ENCODE measurements at places on chromosomes 5 and 9.

- DNase-seq = no peak
Observed at GRCh38 chr9:87599901-87600610, 102.4 kb downstream of the DAPK1 start.

DNA sequence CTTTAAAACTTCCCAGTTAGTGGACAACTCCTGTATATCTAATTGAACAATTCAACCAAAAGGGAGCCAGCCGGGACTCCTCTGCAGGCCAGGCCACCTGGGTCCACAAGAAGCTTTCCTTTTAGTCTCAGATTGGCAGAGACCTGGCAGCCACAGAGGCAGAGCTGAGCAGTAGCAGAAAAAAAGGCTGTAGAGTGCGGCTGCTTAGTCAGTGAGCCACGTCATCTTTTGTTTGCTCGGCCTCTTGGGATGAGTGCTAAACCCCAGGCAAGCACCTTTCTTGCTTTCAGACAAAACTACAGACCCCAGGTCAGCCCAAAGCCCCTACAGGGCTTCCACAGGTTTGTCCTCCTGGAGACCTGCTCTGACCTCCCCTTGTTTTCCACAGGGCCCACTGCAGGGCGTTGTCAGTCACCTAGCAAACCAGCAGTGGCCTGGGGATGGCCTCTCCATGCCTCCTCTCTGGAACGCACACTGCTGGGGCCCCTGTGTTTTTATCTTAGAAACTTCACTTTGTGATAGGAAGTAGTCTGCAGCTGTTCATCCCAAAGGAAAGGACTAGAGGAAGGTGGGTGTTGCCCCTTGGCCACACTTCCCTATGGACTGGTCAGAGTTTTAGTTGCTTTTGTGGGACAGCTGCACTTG lies 49.9 kb downstream of the SHB start:
- no peak for DNase-seq

GRCh38 chr5:158514319-158514985 lies 585.3 kb downstream of the EBF1 start:
- DNase-seq = no peak

- DNase-seq = no peak
Observed at GRCh38 chr9:78089111-78089510, 57.5 kb upstream of the GNAQ start.

DNA sequence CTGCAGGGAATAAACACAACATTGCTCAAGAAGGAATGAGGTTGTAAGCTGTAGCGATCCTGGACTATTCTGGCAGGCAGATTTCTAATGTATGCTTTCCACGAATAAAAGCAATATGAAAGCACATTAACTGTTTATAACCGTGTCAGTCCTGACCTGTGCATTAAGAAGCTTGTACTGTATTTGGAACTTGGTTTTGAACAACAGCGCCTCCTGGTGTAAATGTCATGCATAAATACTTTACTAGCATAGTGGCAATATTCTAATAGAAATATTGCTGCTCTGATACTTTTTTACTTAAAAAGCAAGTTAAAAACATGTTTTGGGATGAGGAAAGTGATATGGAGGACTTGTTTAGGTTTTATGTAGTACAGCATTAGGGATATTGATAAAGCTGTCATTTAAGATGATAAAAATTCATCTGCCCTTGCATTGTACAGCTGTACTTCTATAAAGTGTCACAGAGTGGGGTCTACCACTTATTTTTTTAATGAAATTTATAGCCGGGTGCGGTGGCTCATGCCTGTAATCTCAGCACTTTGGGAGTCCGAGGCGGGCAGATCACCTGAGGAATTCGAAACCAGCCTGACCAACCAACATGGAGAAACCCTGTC lies 70.7 kb upstream of the GNE start:
- peak; percentile 16 for DNase-seq

GRCh38 chr5:57193757-57194413 lies 20.0 kb downstream of the GPBP1 start:
- no peak for DNase-seq

Measured in stimulated activated CD8-positive, alpha-beta memory T cell treated with anti-CD3 and anti-CD28 coated beads, Interleukin-15, amount 100 ng/mL, for 1 hour (primary cell).